NCI-H82 (cell line): ENCODE measurements at places on chromosomes 3 and 15.

DNA sequence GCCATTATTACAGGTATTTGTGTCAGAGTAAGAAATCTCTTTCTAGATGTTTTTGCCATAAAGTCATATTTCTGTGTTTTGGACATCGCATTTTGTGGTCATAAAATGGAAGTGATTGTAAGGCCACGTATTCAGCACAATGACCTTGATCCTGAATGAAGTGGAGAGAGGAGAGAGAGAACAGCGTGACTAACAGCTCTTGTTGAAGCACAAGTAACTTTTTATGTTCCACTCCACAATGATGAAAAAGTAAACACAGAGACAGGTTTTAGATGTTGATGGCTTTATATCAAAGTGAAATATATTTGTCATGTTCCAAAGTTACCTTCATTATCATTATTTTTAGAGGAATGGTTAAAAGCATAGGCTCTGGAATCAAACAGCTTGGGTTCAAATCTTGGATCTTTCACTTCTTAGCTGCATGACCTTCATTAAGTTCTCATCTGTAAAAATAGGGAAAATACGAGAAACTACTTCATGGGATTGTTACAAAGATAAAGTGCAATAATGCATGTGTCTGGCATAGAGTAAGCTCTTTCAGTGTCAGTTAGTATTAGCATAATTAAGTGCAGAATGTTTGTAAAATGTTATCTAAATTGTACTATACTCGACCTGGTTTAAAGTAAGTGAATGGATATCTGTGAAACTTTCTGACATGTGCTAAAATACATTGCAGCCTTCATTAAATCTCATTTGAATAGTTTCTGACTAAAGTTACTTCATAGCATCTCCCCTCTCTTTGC is 341.5 kb upstream of the DNAJC19 start:
- no peak for DNase-seq

- DNase-seq = no peak
Measured at GRCh38 chr15:42734076-42734672, 2.8 kb downstream of the CDAN1 start.

DNA sequence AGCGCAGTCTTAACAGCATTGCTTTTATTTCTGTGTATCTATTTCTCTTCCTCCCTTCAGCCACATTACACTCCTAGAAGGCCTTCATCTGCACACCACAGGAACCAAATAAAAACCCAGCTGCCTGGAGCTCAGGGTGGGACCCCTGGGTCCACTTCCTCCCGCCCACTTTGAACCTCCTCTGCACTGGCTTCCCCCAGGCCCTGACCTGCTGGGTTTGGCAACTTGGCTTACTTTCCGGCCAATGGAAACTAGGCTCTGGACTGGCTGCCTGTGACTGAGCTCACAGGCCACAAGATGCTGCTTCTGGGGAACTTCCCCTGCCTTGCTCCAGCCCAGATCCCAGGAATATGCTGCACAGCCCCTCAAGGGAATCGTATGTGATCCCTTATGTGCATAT is 89.8 kb downstream of the SEMA5B start:
- DNase-seq = no peak

DNA sequence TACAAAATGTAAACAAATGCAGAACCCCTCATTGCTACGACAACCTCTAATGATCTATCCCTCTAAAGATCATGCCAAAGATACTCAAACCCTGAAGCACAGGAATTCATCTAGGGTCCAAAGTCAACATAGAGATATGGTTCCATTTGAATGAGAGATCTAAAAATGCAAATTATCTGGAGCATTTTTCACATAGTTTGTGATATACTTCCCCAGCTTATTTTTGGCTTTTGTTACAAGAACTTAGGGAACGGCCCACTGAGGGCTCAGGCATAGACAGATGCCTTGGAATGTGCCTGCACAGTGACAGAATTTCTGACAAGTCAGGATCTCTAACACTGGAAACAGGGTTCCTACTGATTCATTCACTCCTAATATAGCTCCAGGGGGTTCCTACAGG is 258.9 kb upstream of the THBS1 start:
- DNase-seq = no peak

DNA sequence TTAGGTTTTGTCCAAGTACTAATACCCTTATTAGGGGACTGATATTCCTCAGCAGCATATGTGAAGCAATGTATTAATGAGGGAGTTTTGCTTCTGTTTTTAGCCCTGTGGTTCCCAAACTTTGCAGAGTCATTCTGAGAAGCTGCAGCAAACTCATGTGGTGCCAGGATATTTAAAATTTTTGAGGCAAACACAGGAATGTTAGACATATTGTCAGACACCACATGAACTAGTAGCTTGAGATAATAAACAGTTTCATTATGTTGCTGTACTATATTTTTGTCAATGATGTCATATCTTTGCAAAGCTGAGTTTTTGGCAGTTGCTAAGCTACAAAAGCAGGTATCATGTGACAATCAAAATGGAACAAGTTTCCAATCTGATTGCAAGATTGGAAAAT is 36.6 kb downstream of the ATP6V1A start:
- no peak for DNase-seq

DNA sequence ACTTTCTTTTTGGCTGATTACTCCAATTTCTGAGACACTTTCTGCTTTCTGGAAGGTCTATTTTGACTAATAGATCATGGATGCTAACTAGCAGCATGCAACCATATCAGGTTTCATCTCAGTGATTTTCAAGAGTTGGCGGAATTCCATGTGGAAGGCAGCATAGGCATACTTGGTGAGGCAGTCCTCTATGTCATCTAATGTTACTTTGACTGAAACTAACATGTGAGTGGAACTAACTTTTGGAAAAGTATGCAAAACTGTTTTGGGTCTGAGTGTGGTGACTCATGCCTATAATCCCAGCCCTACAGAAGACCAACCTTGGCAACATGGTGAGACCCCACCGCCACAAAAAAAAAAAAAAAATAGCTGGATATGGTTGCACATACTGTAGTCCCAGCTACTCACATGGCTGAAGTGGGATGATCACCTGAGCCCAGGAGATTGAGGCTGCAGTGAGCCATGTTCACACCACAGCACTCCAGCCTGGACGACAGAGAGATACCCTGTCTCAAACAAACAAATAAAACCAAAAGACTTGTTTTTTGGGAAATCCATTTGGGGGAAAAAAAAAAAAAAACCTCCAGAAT is 1033.7 kb downstream of the ROBO1 start:
- DNase-seq = peak; percentile 69

GRCh38 chr3:43638594-43639447 is 17.0 kb upstream of the ANO10 start:
- peak; percentile 43 for DNase-seq
